Peyer's patch (tissue), 4 donors: ENCODE measurements at places on chromosomes 6 and 20. TPM values are rescaled to one million over a fixed set of nuclear protein-coding genes. Genes with fewer than 3 reads are reported as not detected.

GRCh38 chr6:126341126-126341525 is 1.2 kb downstream of the CENPW start:
- no peak for DNase-seq

DNA sequence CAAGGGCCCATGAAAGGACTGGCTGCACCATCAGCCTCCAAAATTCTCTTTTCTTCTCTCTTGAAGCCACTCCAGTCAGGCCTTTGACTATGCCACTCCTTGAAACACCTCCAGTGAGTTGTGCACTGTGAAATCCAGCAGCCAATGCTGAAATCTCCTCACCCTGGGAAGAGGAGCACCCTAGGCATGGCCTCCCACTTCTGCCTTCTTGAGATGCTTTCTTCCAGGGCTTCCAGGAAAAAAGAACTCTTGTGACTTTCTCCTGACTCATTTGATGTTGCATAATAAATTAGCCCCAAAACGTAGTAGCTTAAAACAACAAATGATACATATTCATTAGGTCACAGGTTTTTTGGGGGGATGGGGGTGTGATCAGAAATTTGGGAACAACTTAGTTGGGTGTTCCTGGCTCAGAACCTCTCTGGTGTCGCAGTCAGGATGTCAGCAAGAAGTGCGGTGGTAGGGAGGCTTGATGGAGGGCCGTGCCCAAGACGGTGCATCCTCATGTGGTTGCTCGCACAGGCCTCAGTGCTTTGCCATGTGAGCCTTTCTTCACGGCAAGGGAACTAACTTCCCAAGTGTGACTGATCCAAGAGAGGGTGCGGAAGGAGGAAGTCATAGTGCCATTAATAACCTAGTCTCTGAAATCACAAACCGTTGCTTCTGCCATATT is 12.1 kb downstream of the NCR2 start:
- DNase-seq = no peak

RUNX2 gene
- total RNA-seq = 40.4 TPM

RIPOR2 gene
- total RNA-seq = 112 TPM

DNA sequence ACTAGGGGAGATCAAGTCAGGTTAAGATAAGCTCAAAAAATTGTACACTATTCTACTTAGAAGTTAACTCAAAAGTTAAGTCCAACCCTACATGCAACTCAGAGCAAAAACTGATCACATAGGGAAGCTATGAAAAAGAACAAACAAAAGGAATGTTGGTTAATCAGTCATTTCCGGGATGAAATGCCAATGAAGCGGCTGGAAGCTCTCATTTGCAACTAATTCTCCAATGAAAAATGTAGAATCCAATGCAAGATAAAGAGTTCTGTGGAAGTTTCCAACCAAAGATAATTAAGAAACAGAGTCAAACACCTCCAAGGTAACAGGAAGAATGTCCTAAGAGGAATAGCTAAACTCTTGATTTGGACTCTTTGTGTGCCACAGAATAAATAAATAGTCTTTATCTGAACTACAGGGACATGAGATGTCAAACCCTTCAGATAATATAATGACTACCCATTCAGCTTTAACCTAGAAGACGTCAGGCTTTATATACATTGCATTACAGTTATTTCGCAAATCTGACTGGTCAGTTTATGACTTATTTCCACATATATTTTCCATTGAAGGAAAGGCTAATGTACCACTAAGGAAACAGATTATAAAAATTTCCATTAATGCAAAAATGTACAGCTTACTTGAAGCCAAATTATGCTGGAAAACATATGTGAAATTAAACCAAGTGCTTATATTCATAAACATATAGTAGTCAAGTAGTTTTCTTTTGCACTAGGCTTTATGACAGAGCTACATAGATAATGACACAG is 48.0 kb upstream of the DST start:
- no peak for DNase-seq

GSTA2 gene
- total RNA-seq = 75.8 TPM

GRCh38 chr6:35967076-35967774 is 46.3 kb upstream of the SRPK1 start:
- no peak for DNase-seq

HSPA12B gene
- total RNA-seq = 2.2 TPM

ADAM33 gene
- total RNA-seq = 24.5 TPM

BCAS4 gene
- 2.9 TPM for total RNA-seq

CCR6 gene
- total RNA-seq = not detected

DNA sequence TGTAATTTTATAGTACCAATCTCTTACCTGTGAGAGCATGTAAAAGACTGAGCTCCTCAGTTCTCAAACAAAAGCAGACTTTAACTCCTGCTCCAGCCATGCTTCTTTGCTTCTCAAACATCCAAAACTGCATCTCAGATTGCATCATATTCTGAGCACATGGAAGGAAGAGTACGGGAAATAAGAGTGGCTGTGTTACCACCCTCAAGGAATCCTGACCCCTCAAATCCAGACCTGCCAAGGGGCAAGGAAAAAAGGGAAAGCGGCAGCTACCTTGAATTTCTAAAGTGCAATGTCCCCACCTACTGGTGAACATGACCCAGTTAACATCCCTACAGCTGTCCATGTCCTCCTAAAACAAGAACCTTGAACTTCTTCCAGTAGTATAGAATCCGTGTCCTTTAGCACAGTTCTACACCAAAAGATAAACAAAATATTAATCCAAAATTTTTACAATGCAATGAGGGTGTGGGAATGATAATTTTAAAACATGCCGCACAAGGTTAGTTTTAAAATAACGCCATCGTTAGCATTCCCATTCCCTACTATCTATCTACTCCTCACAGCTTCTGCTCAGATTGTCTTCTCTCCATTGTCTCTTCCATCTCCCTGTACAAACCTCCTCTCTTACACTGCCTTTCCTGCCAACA is 34.1 kb upstream of the HLA-DQB1 start:
- DNase-seq = no peak

DNA sequence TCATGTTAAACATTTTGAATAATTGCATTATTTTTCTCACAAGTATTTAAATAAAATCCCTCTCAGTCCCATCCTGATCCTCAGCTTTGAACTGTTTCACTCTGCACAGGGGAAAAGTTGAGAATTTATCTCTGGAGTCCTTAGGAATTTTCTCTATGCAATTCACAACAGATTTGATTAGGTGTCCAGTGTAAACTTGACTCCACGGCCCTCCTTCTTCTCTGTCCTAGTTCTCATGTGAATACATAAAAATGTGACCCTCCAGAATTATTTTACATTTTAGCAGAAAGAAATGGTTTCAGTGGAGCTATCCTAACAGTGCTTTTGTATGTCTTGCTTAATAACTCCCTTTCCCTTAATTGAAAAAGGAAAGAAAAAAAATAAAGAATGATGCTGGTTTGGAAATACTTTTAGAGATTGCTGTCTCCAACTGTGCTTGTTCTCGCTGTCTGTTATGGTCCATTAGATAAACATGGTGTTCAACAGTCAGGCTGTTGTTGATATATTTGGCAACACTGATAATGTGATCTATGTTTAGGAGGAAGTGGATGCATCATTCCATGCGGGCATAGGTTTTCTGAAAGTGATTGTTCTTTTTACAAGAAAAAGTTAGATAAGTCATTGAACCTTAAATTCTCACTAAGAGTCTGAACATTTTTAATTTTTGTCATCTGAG is 599.4 kb upstream of the CITED2 start:
- no peak for DNase-seq

PBOV1 gene
- not detected for total RNA-seq

OOEP gene
- total RNA-seq = not detected

DNA sequence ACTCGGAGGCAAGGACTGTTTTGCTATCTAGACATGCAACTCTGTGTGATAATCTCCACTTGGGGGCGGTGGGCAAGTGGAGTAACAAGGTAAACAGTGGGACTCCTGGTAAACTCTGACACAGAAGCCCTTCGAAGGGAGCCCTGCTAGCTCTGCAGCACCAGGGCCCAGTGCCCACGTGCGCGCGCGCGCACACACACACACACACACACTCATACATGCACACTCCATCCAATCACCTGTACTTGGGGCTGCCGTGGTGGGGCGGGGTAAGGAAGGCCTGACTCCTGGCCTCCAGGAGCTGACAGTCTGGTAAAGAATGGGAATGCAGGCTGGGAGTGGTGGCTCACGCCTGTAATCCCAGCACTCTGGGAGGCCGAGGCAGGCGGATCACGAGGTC is 36.4 kb downstream of the TAF4 start:
- no peak for DNase-seq

DNA sequence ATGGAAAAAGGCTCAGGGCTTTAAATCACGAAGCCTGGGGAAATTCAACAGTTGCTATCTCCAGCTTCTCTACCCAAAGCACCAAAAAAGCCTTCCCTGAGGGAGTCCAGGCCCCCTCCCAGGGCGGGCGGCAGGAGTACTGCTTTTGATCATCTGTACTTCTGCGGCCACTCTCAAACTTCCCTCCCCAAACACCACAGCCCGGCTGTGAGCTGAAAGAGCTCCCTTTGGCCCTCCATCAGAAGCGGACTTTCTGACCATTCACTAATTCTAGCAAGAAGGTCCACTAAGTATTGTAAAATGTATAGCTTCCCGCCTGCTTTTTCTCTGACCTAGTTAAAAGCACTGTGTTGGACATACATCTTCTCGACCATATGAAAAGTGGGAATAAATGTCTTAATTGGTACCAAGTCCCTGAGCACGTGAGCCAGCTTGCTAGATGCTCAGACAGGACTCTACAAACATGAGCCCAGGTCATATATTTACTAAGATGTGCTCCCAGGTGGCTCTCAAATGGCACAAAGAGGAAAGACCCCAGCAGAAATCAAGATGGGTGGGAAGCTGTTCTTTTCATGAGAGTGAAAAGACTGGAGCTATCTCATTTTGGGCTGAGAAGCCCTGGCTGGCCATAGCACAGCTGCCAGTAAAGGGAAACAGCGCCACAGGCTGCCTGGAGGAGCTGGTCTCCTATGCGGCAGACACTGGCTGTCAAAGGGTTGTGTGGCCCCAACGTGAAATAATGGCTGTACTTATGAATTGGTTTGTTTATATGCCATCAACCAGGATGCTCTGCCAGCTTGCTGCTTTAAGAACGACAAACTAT is 58.6 kb downstream of the GFOD1 start:
- DNase-seq = no peak

NRN1 gene
- total RNA-seq = 1.4 TPM

DNA sequence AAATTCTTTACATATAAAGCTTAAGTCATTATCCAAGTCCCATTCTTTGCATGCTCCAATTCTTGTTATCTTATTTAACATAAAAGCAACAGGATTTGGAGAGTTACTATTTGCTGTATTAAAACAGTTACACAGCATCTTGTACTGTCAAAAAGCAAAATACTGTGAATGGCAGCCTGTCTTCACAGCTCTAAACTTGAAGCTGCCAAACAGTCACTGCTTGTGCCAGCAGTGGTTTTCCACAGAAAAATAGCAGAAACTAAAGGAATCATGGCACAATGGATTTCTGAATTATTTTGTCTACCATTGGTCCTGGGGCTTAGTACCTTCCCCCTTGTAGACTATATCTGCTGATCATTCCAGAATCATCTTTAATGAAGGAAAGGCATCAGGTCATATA is 107.5 kb downstream of the SESN1 start:
- DNase-seq = no peak

- no peak for DNase-seq
These were observed 81.5 kb downstream of the KIF13A start for GRCh38 chr6:17905611-17906592.

- no peak for DNase-seq
These were observed 11.4 kb downstream of the HLA-E start for GRCh38 chr6:30500421-30501355.

GRCh38 chr6:149050160-149050559 is 267.4 kb upstream of the TAB2 start:
- no peak for DNase-seq

SYCP2 gene
- 35.5 TPM for total RNA-seq

OR12D3 gene
- not detected for total RNA-seq
